ENCODE measurements at places on chromosomes 1 and 21. TPM values are rescaled to one million over a fixed set of nuclear protein-coding genes. Genes with fewer than 3 reads are reported as not detected.

DNA sequence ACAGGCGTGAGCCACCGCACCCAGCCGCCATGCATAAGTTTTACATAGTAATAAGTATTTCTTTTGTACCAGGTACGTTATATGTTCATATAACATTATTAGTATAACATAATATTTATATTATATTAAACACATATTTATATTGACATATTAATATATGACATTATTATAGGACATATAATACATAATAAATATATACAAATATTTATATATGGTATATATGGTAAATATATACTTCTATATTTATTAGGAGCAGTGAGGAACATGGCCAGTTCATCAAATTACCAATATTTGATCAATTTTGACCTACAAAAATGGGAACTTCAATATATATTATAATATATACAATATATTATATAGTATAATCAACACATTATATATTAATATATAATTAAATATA, 245.9 kb upstream of the FGGY start:
- no peak for DNase-seq

- no peak for DNase-seq
These were observed 5.1 kb upstream of the FYB2 start for GRCh38 chr1:56824271-56824670.

Gene GBP6
- 0.39 TPM for total RNA-seq

Gene TNNT2
- 0.11 TPM for total RNA-seq

DNA sequence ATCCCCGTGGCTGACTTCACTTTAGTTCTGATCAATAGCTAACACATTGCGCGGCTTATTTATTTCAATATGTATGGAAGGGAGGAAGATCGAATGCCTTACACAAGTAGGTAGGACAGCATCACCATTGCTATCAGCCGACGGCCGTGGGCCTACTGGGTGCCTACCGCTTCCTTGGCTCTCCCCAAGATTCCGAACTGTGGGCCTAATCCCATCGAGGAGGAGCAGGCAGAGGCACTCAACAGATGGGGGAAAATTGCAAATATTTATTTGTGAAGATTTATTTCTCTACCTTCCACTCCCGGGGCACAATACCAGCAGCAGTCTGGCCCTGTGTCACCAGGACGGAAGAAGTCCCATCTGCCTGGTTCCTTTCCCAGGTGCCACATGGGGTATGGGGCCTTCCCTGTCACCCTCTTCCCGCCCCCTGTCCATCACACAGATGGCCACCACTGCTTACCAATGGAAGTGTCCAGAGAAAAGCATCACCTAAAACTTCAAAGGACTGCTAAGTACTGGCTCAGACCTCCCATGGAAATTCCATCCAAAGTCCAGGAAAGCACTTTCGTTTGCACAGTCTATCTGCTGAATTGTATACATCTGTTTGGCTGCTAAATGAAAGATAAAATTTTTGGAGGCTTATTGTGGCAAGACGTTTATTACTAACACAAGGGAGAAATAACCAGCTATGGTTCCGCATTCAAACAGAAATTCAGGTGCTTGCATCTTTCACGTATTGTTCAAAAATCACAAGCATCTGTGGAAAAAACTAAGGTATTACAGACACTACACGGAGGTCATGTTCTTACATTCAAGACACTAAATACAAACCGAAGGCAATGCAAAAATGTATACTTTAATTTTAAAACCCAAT, 11.8 kb downstream of the AGT start:
- no peak for DNase-seq

GRCh38 chr1:76256289-76257223, 182.0 kb downstream of the ST6GALNAC3 start:
- DNase-seq, result no peak
